ENCODE measurements at places on chromosomes 3 and 15. TPM values are rescaled to one million over a fixed set of nuclear protein-coding genes. Genes with fewer than 3 reads are reported as not detected.

DNA sequence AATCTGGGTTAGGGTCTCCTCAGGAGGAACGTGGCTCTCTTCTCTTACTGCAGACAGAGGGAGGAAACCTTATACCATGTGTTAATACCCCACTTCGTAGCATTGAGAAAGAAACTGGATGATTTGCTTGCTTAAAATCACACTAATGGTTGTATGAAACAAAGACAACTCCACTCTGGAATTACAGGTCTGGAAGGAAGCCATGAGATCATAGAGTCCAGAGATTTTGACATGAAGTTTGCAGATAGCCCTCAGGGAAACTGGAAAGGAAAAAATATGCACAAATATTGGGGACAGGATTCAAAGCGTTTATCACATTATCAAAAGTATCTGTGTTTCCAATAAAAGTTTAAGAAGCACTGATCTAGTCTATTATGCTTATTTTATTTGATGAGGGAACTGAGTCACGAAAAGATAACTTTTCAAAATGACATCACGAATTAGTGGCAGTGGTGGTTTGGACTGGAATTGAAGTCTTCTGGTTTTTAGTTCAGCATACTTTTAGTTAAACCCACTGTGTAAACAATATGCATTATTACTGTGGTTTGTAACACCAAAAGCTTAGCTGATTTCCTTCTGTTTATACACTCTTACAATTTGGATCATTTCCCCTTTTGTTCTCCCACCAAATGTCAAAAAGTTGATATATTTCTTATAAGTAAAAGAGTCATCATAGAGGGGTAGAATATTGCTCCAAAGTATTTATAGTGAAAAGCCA lies 16.8 kb downstream of the FGF7 start:
- no peak for DNase-seq

Gene DOCK3
- 1.2 TPM for total RNA-seq

Gene SH3GL3
- not detected for total RNA-seq

Gene NANOGP8
- not detected for total RNA-seq

DNA sequence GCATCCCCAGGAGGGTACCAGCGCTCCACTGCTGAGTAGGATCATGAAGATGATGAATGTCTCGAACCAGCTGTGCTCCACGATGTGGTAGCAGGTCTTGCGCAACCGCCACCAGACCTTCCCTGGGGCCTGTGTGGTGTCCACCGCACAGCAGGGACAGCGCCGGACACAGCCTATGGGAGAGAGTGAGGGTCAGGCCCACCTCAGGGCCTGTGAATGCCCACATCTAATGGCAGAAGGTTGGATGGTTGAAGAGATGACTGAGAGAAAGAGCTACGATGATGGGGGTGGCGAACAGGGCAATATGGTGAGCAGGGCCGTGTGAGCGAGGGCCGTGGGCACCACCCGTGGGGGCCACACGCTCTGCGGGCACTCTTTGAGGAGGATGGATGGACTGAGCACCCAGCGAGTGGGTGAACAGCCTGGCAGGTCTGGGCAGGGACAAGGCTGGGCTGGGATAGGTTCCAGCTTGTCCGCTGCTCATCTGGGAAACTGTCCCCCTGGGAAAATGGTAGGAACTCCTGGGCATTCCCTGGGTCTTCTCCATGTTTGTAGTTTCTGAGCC lies 74.1 kb downstream of the SCN5A start:
- no peak for DNase-seq

All from activated T-cell treated with anti-CD3 and anti-CD28 coated beads, Interleukin-2, amount 50 U/mL, for 4 hours (primary cell).